ENCODE measurements at places on chromosomes 1 and 21.

DNA sequence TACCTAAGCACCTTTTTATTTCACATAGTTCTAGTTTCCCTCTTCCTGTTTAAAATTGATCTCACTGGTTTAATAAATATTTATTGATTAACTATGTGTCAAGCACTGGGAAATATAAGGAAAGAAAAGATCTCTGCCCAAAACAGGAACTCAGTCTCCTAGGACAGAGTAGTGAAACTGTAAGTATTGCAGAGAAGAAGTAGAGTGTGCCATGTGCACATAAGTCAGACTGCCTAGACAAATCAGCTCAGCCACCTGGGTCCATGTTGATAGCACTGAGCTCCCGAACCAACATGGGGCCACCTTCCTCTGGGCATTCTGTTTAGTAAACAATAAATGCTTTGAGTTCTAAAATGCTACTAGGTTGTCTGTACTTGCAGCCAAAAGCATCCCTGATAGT, 9.8 kb upstream of the SSX2IP start:
- peaks cover 10% of the 10 kb centered on the region for H3K4me1 ChIP-seq
- no peak overlapping the region for H3K27ac ChIP-seq
- H3K36me3 ChIP-seq, result peaks cover 2% of the 10 kb centered on the region
- peaks cover 10% of the 10 kb centered on the region for H3K27me3 ChIP-seq
- no peak overlapping the region for H3K4me3 ChIP-seq

GRCh38 chr21:26776310-26777021, 68.7 kb downstream of the ADAMTS1 start:
- H3K4me3 ChIP-seq, result no peak overlapping the region
- no peaks in the 10 kb centered on the region for H3K36me3 ChIP-seq
- H3K27ac ChIP-seq, result no peak overlapping the region
- peaks cover 9% of the 10 kb centered on the region for H3K27me3 ChIP-seq
- H3K4me1 ChIP-seq, result no peaks in the 10 kb centered on the region

- peaks cover 1% of the 10 kb centered on the region for H3K27me3 ChIP-seq
- H3K4me1 ChIP-seq, result no peaks in the 10 kb centered on the region
- no peak overlapping the region for H3K4me3 ChIP-seq
- no peak for DNase-seq
Observed at GRCh38 chr1:107149946-107150345, 9.1 kb downstream of the NTNG1 start.

GRCh38 chr1:98660940-98661543, 479 bp upstream of the SNX7 start:
- H3K4me3 ChIP-seq, result peak overlapping the region; percentile 61
- H3K27ac ChIP-seq, result no peak overlapping the region
- no peaks in the 10 kb centered on the region for H3K36me3 ChIP-seq
- H3K4me1 ChIP-seq, result peaks cover 11% of the 10 kb centered on the region
- peaks cover 31% of the 10 kb centered on the region for H3K27me3 ChIP-seq

- H3K4me3 ChIP-seq, result no peak overlapping the region
- peaks cover 20% of the 10 kb centered on the region for H3K27me3 ChIP-seq
- H3K4me1 ChIP-seq, result peaks cover 20% of the 10 kb centered on the region
- peaks cover 16% of the 10 kb centered on the region for H3K36me3 ChIP-seq
Observed at GRCh38 chr1:35567947-35568558, 5.1 kb upstream of the TFAP2E start.

DNA sequence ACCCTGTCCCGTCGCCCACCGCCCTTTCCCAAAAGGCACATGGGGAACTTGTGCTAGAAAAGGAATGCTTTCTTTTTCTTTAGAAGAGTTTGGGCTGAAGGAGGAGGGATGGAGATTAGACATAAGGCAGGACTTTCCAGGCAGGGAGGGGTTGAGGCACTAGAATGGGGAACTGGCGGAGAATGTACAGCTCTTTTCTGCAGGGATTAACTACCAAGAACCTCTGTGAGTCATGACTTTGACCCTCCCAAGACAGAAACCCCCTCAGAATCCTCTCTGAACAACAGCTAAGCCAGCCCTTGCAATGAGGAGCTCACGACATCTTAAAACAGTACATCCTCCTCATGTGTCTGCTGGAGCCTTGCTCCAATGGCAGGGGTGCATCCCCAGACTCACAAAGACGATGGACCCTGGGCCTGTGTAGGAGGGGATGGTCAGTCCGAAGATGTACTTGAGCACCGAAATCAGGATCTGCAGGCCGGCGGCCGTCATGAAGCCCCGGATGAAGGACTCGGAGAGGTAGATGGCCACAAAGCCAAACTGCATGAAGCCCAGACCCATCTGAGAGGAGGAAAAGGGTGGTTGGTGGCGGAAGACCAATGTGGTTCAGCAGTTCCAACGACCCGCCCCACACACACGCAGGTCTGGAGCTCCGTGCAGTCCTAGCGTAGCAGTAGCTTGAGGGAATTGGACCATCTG, 13.6 kb downstream of the SLC26A9 start:
- H3K27me3 ChIP-seq, result peaks cover 18% of the 10 kb centered on the region
- DNase-seq, result no peak
- no peak overlapping the region for H3K27ac ChIP-seq
- no peak overlapping the region for H3K4me3 ChIP-seq

GRCh38 chr1:214506972-214507431, 44.4 kb downstream of the PTPN14 start:
- no peaks in the 10 kb centered on the region for H3K36me3 ChIP-seq
- peaks cover 10% of the 10 kb centered on the region for H3K4me1 ChIP-seq
- no peak for DNase-seq

- H3K4me1 ChIP-seq, result no peaks in the 10 kb centered on the region
- no peak for DNase-seq
- no peak overlapping the region for H3K27ac ChIP-seq
- no peaks in the 10 kb centered on the region for H3K36me3 ChIP-seq
Observed at GRCh38 chr1:34549199-34549598, 205.6 kb upstream of the GJB5 start.

GRCh38 chr1:118032883-118033282, 103.3 kb downstream of the WDR3 start:
- H3K4me1 ChIP-seq, result no peaks in the 10 kb centered on the region
- no peak for DNase-seq
- H3K27me3 ChIP-seq, result peaks cover 2% of the 10 kb centered on the region
- no peak overlapping the region for H3K4me3 ChIP-seq
- H3K27ac ChIP-seq, result no peak overlapping the region

- no peak for DNase-seq
- no peak overlapping the region for H3K4me3 ChIP-seq
- H3K27ac ChIP-seq, result no peak overlapping the region
- no peaks in the 10 kb centered on the region for H3K27me3 ChIP-seq
- H3K4me1 ChIP-seq, result peaks cover 27% of the 10 kb centered on the region
- peaks cover 14% of the 10 kb centered on the region for H3K36me3 ChIP-seq
Observed at GRCh38 chr1:66920543-66920942, 4.1 kb downstream of the DNAI4 start.

- H3K27ac ChIP-seq, result no peak overlapping the region
- no peaks in the 10 kb centered on the region for H3K4me1 ChIP-seq
- H3K36me3 ChIP-seq, result no peaks in the 10 kb centered on the region
- DNase-seq, result no peak
Observed at GRCh38 chr1:5648410-5649165, 343.6 kb downstream of the NPHP4 start.

DNA sequence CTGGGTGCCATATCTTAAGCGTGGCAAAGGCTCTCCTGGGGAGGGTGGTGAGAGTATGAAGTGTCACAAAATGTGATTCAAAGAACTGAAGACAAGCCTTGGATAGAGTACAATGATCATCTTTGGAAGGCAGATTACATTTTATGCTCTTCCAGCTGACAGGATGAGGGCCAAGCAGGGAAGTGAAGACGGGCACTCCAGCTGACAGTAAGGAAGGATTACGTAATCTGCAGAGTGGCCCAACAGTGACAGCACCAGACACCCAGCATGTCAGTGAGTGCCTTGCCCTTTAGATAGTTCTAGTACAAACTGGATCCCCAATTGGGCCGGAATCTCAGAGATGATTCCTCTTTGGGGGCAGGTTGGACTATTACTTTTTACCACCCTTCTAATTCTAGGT, 52.7 kb downstream of the UBE2T start:
- H3K27ac ChIP-seq, result no peak overlapping the region
- no peak overlapping the region for H3K4me3 ChIP-seq
- no peaks in the 10 kb centered on the region for H3K4me1 ChIP-seq
- DNase-seq, result no peak
- H3K27me3 ChIP-seq, result peaks cover 12% of the 10 kb centered on the region
- H3K36me3 ChIP-seq, result no peaks in the 10 kb centered on the region

- H3K36me3 ChIP-seq, result no peaks in the 10 kb centered on the region
- H3K27ac ChIP-seq, result no peak overlapping the region
- no peak overlapping the region for H3K4me3 ChIP-seq
- peaks cover 2% of the 10 kb centered on the region for H3K27me3 ChIP-seq
- DNase-seq, result no peak
Observed at GRCh38 chr1:64530969-64531692, 61.2 kb downstream of the CACHD1 start.

Data from activated T-helper 1 cell treated with anti-CD3 and anti-CD28 coated beads, Interleukin-12 subunit alpha, Interleukin-12 subunit beta, Interleukin-2, Interleukin-4 antibody, amounts not matched to agents 30 ng/mL and 10 ng/mL and 1 ng/mL, durations not matched to agents 14 hours and 24 hours and 36 hours (primary cell).